CD4-positive, alpha-beta T cell treated with Interleukin-15 for 1 hour (primary cell): ENCODE measurements at places on chromosomes 2 and 18.

DNA sequence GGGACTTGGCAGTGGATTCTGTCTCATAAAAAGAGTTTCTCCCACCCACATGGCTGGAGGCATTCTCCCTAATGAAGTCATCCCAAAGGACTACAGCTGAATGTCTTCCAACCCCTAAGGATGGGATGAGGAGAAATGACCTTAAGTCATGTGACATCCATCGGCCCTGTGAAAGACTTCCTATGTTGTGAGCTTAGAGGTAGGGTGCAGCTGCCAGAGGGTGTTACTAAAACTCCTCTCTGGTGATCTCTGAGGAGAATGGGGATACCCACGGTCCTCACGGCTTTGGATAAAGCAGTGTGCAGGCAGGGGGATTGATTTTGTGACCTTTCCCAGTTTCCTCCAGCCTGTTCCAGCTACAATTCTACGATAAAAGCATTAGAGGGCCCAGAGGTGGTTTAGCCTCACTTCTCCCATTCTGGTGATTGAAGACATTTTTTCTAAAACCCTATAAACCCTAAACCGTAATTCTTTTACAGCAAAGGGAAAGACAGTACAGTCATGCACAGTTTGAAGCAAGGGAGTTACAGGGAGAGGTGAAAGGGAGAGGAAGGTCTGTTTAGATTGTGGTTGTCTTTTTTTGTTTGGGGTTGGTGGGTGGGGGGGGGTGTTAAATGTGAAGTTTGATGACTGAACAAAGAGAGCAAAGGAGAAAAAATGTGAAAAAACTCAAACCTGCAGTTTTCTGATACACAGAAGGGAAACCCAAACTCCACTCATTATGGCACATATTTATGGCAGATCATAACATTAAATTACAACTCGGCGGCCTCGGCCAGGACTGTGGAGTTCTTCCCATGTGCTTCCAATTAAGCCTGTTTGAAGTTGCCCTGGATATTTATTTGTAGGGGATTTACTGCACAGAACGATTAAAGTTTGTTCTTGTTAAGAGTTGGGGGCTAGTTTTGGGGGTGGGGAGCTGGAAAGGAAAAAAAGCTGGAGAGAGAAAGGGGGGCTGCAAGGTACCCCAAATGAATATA is 26.6 kb upstream of the SLC14A2 start:
- DNase-seq: no peak

- DNase-seq: no peak
These were observed 65.2 kb downstream of the SLC66A3 start for GRCh38 chr2:11220445-11220844.

GRCh38 chr2:200252265-200253067 is 54.0 kb upstream of the SPATS2L start:
- DNase-seq: no peak

- no peak for DNase-seq
These were observed 359.3 kb downstream of the CMPK2 start for GRCh38 chr2:6506361-6506794.

DNA sequence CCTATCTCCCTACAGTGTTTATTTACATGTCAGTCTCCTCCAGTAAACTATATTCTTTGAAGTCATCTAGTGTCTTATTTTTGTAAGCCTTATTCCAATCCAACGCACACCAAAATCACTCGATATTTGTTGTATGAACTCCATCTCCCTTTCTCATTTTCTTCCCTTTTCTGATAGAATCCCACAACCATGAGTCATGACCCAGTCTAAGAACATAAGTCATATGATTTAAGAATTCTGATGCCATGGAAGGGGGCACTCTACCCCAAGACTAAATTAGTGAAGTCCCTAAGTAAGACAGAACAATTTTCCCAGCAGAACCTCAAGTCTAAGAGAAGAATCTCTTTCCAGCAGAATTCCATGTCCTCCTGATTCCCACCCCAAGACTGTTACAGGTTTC is 5.4 kb downstream of the CHMP3 start:
- no peak for DNase-seq

DNA sequence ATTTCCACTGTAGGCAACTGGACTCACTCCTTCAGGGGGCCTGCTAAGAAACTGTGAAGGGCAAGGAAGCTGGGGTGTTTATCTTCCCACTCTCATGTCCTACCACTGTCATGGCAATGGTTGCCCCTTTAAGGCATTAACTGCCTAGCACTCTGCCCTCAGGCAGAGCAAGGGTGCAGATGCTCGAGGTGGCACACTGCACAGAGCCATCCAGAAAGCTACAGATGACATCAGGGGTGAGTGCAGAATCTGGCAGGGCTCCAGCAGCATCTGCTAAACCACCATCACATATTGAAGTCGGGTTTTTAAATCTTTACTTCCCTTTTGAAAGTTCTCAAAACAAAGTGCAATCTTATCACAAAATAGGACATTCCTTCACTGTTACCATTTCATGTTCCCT is 75.4 kb downstream of the RAPGEF4 start:
- DNase-seq: no peak

DNA sequence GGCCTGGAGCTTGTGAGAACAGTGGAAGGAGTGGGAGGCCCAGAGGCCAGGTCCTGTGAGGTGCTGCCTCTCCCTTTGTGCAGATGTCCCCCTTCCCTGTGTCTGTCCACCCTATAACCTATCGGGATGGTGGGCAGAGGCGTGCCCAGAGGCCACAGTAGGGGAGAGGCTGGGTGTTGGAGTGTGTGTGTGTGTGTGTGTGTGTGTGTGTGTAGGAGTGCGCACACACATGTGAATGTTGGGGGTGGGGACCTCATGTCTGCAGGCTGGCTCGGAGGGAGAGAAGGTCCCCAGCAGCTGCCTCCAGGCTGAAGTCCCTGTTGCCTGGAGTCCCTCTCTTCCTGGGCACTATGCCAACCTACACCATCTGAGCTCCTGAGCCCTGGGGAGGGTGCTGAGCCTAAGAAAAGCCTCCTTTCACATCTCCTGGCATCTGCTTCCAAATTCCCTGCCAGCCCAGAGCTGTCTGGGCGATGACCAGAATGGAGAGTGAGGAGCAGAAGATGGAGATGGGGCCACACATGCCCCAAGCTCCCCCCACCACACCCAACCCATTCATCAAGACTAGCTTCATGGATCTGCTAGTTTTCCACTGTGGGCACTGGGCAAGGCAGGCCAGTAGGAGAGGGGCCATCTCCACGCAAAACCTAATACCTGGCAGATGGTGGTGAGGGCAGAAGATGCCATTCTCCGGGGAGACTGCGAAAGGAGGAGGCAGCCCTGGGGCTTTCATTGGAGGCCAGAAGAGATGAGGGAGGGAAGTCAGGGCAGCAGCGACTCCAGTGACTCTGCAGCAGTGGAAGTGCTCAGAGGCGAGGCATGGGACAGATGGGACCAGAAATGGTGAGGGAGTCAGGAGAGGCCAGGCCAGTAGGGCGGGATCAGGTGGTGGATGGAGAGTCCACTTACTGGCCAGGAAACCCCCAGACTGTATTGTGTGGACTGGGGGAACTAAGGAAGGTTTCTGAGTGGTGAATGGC is 20.3 kb downstream of the KCNK3 start:
- no peak for DNase-seq

GRCh38 chr2:151624271-151624670 is 110.0 kb downstream of the NEB start:
- no peak for DNase-seq
